ENCODE measurements at places on chromosomes 5 and 9.

DNA sequence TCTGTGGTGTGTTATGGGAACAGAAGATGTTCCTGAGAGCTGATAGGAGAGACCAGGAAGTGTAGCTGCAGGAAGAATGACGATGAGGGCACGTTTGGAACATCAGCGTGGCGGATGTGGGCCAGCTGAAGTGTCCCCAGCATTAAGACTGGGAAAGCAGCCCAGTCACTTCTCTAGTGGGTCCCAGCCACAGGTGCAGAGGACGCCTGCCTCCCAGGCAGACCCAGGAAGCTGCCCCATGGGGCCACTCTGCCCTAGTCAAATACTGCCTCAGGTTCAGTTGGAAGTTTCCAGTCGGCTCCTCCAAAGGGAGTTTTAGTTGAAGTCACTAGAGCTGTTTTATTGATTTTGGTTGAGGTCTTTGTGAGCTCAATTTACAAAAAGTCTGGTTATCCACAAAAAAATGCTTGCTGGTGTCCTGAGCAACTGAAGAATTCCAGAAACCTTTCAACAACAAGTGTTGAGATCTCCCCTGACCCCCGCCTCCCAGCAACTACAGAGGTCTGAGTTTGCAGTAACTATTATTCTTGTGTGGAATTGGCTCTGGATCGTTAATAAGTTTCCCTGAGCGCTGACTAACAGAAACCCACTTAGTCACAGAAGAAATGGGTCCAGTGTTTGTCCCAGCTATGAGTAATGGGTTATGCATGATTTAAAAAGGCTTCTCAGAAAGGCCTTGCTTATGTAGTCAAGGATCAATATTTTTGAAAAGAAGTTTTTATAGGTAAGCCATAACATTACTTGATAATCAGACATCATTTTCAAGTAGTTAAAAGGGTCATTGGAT, 294.1 kb downstream of the FANCC start:
- no peak for DNase-seq

DNA sequence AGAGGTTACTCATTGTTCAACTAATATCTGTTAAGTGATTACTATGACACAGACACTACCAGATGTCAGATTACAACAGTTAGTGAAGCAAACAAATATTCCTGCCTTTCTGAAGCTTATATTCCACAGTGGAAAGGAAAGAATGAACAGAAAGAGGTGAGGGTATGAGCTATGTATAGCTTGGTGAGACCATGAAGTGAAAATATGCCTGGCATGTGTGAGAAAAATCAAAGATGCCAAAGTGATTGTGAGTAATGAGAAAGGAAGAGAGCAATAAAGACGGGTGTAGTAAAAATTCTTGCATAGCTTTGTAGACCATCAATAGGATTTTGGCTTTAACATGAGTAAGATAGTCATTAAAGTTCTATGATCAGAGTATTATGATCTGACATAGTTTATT, 734.5 kb upstream of the NUDT12 start:
- DNase-seq, result no peak

DNA sequence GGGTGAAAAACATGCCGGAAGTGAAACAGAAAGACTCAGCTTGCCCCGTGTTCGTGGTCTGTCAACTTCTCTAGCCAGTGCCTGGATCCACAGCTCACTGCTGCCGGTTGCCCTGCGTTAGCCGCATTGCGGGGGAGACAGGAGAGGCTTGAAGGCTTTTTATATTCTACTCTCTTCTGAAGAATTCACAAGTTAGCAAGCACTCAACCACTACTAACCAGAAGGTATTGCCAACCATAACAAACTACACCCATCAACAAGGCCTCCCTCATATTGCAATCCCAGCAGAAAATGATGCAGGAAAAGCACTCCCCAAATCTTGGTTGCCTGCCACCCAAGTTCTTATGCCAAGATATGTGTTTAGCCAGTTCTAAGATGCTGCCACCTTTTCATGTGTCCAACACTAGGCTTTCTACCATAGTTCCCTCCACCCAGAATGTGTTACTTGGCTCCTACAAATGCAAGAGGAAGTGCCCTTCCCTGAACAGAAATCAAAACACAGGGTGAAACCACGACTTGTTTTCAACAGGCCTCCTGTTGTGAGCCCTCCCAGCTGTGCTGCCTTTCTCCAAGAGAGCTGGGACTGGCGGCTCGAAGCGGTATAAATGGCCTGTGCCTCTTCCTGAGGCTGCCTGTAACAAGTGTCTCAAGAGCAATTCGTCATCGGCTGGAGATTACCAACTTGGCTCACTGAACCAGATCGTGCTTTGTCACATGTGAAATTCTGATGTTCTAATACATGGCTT, 129.0 kb downstream of the SNX18 start:
- no peak for DNase-seq

DNA sequence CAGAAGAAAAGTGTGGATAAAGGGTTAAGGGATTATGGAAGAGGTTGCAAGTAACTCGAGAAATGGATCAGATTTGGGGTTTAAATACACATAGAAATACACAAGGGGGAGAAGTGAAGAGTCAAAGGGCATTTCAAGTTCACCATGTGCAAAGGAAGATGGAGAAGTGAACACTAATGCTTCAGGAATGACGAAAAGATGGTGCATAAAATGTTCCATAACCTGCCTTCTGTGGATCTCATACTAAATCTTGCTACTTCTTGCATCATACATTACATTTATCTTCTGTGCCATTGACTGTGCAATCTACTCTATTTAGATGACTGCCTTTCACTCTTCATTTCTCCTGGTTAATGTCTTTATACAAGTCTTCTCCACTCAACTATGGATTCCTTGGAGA, 5.7 kb upstream of the SMC2 start:
- DNase-seq, result no peak

DNA sequence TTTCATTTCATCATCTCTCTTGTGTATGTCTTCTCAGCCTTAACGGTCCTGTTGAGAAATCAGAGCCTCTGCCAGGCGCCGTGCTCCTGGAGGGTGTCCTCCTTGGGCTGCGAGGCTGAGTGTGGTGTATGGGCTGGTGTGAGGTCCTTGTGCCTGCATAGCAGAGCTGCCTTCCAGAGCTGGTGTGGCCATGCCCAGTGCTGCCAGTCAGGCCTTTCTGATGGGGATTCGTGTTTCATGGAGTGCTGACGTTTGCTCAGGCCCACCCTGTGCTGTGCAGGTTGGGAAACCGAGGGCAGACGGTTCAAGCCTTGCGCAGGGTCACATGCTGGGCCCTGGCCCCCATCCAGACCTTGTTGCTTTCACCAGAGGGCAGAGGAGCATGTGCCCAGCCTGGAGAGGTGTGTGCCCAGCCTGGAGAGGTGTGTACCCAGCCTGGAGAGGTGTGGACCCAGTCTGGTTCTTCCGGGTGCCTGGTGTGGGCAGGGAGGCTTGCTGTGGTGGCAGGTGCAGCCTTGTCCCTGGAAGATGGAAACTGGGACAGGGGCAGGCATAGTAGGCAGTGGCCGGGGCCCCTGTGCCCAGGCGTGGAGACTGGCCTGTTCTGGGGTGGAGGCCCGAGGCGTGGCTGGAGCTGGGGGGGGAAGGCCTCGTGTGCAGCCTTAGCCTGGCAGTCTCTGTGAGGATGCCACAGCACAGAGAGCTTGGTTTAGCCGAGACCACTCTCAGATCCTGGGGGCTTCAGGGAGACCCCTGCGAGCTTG, 84.0 kb downstream of the RXRA start:
- DNase-seq, result no peak

DNA sequence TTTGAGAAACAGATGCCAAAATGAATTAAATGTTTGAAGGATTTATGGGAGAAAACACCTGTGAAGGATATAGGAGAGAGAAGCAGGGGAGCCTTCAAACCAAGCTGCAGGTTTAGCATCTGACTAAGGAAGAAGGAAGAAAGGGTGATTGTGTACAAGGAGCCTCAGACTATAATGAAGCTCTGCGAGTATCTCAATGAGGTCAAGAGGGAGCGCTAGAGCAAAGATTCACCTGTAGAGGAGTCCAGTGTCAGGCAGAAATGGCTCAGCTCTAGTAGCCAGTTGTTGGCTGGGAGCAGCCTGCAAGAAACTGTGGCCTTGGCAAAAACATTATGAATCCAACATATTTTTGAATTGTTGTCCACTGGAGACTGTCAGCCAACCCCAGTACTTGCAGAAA, 20.0 kb upstream of the GHR start:
- no peak for DNase-seq

GRCh38 chr5:116521173-116521872, 53.3 kb downstream of the SEMA6A start:
- DNase-seq, result no peak

- no peak for DNase-seq
Measured at GRCh38 chr9:130197888-130198287, 25.7 kb downstream of the NCS1 start.

GRCh38 chr9:18520416-18521047, 46.6 kb downstream of the ADAMTSL1 start:
- no peak for DNase-seq
